ENCODE measurements at places on chromosomes 1 and 21.

- DNase-seq: no peak
These were observed 76.6 kb downstream of the PLPP3 start for GRCh38 chr1:56502700-56503245.

- no peak for DNase-seq
These were observed 2.3 kb downstream of the MAGI3 start for GRCh38 chr1:113392541-113393128.

DNA sequence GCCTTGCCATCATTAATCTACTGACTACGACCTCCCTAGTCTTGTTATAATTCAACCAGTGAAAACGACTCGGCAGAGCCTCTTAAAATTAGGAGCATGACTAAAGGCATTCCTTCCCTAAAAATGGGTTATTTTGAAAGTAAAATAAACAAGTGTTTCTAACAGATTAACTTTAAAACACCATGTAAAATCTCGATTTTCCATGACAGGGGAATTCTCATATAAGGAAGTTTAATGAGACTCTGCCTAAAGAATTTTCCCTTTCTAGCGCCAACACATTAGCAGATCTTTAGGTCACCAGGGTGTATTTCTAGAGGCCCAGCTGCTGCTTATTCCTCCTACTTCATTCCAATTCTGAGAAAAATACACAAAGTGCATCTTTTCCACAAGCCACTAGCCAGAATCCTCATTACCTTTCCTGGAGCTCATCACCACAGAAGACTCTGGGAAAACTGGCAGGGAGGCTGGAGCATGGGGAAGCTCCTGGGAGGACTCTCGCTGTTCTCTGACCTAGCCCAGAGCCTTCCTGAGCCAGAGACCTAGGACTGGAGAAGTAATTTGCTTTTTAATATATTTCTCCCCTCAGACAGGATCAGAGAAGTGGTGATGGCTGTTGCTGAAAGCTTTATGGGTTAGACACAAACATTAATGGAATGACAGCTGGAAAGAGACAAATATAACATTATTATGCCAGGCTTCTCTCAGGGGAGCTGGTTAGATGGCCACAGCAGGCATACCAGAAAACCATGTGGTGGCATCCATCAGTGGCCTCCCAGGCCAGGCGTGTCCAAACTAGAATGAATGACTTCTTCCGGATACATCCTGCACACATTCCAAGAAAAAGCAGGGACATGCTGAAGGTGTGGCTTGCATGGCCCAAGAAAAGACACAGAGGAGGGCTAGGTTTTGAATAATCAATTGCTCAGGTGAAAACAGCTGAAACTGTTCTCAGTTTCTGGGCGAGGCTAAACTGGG lies 63.6 kb upstream of the CTTNBP2NL start:
- no peak for DNase-seq

GRCh38 chr1:147748676-147749350 lies 11.6 kb downstream of the GJA5 start:
- no peak for DNase-seq

DNA sequence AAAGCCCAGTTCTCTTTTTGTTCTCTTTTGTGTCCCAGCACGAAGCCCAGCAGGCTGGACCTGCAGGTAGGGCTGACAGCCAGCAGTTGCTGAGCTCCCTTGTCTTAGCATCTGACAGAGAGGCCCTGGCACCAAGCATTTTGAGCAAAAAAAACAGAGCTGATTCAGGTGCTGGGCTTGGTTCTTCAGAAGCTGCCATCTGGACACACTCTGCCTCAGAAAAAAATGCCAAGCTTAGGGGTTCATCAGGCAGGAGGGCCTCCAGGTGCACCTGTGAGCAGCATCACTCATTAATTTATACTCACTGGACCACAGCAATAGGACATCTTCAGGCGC lies 167.1 kb upstream of the PLD5 start:
- DNase-seq: no peak

GRCh38 chr1:37317870-37318467 lies 156.4 kb upstream of the ZC3H12A start:
- no peak for DNase-seq

DNA sequence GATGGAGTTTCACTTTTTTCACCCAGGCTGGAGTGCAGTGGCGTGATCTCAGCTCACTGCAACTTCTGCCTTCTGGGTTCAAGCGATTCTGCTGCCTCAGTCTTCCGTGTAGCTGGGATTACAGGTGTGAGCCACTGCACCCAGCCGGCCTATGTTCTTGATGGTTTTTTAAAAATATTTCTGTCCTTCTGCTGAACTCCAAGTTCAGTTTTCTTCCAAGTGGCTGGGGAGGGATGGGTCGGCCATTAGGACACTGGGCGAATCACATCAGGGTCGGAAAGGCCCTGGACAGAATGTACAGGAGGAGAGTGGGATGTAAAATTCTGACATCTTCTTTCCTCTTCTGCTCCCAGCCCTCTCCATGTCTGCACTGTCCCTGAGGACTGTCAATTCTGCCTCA lies 289.6 kb downstream of the PTPRU start:
- DNase-seq: no peak

DNA sequence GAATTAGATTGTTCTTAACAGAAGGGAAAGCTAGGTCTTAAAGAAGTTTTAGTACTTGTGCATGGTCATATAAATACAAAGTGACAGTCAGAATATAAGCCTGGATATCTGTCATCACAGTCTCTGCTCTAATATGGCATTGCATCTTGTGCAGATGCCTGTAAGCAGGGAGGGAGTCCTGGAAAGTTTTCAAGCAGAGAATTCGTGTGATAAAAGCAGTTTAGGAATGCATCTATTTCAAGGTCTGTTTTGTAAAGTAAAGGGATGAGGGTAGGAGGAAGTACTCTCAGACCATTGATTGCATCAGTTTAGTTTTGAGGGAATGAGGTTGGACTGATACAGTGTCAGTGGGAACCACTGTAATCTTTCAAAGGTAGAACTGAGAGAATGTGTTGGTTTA lies 30.6 kb downstream of the IARS2 start:
- DNase-seq: no peak

- DNase-seq: no peak
These were observed 32.1 kb upstream of the ST6GALNAC5 start for GRCh38 chr1:76835203-76835602.

DNA sequence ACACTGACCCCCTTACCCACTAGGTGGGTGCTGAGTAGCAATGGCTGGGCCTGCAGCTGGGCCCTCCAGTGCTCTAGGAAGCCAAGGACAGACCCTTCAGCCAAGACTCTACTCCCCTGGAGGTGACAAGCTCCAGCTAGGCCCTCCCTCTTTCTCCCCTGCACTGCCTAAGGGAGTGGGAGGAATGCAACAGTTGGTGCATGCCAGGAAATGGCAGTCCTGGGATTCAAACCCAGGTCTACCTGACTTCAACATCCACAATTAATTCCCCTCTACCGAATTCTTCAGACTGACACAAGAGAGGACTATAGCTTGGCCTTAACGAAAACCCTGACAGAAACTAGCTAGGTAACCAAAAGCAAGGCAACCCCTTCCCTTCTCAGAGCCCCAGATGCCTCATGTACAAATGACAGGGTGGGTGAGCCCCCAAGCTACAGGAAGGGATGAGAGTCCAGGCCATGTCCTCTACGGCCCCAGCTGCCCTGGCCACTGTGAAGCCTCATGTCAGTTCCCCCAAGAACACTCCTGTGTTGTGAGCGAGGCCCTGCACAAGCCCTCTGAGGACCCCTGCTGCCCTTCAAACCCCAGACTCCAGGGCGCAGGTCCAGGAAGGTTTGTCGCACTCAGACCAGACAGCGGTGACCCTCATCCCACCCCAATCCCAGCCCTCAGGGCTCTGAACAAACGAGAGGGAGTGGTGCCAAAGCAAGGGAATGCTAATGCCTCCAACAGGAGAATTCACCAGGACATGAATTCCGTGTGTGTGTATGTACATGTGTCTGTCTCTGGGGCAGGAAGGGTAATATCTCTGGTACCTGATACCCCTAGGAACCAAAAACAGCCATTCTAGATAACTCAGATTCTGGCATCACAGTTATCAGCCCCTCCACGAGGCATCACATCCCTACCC lies 92.3 kb downstream of the MRPL37 start:
- DNase-seq: no peak

DNA sequence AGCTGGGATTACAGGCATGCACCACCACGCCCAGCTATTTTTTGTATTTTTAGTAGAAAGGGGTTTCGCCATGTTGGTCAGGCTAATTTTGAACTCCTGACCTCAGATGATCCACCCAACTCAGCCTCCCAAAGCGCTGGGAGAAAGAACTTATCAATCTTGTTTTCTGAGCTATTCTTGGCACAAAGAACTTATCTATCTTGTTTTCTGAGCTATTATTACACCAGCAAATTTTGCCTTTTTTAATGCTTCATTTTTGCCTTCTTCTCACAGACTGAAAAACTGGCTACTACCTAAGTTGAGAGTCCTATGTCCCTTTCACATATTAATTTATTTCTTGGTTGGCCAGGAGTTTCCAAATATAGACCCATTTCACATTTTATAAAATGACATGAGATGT lies 9.3 kb downstream of the SLC16A1 start:
- no peak for DNase-seq

- no peak for DNase-seq
These were observed 240.9 kb downstream of the KIF26B start for GRCh38 chr1:245395680-245396079.

DNA sequence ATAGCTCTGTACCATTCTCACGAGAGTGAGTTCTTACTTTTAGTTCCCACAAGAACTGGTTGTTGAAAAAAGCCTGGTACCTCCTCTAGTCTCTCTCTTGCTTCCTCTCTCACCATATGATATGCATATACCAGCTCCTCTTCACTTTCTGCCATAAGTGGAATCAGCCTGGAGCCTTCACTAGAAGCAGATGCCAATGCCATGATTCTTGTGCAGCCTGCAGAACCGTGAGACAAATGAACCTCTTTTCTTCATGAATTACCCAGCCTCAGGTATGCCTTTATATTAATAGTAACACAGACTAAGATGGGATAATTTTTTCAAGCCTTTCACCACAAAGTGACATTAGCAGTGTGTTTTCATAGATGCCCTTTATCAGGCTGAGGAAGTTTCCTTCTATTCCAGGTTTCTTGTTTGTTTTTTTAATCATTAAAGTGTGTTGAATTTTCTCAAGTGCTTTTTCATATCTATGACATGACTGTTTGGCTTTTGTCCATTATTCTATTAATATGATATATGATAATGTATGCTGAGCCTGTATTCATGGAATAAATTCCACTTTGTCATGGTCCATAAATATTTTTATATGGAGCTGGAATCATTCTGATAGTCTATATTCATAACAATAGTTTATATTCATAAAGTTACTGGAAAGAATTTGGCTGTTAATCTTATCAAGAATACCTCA lies 40.7 kb upstream of the C1orf185 start:
- no peak for DNase-seq

GRCh38 chr1:75484789-75485188 lies 126.1 kb downstream of the SLC44A5 start:
- no peak for DNase-seq

- DNase-seq: no peak
These were observed 18.7 kb upstream of the ST3GAL3 start for GRCh38 chr1:43688594-43689000.

Data from T-helper 2 cell (primary cell).